ENCODE measurements at places on chromosomes 4 and X.

DNA sequence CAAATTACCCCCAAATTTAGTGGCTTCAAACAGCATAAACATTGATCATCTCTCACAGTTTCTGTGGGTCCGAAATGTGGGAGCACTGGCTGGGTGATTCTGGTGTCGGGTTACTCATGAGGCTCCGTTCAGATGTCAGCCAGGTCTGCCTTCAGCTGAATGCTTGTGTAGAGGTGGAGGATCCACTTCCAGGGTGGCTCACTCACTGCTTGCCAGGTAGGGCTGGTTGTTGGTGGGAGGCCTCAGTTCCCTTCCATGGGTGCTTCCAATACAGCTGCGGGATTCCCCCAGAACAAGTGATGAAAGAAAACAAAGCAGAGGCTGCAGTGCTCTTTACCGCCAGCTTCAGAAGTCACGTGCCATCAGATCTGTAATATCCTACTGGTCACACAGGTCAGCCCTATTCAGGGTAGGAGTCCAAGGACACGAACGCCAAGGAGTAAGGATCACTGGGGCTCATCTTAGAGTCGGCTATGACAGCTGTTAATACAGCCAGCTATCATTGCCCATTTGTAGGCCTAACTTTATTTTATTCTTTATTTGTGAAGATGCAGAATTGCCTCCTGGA, 1.1 kb upstream of the SMIM43 start:
- no peak for DNase-seq

GRCh38 chrX:10952619-10953018, 158.5 kb upstream of the HCCS start:
- no peak for DNase-seq

- DNase-seq = no peak
Observed at GRCh38 chrX:96403446-96403845, 281.2 kb upstream of the DIAPH2 start.

DNA sequence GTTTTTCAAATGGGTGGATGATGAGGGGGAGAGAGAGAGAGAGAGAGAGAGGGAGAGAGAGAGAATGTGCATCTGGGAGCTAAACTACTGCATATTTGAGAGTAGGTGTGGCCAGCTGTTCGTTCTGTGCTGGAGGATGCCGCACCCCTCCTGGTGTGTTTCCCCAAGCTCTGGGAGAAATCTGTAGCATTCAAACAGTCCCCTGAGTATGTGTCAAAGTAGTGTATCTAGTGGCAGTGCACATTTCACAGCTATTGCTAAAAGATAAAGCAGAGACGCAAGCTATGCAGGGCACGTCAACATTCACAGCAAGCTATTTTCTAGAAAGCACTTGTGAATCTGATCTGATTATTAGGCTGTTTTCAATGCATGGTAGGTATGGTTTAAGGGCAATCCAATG, 83.5 kb upstream of the LIMCH1 start:
- DNase-seq = no peak
